Large intestine (tissue), 12 donors: ENCODE measurements at places on chromosomes 1 and 21. TPM values are rescaled to one million over a fixed set of nuclear protein-coding genes. Genes with fewer than 3 reads are reported as not detected.
A peak's percentile ranks its signal among the peaks of the same experiment; 100 is the strongest.

VANGL2 gene
- 18.8 TPM for polyA plus RNA-seq

BTBD8 gene
- polyA plus RNA-seq = 8.6 TPM

DNALI1 gene
- 40.6 TPM for polyA plus RNA-seq

MSH4 gene
- 0.24 TPM for polyA plus RNA-seq

DNA sequence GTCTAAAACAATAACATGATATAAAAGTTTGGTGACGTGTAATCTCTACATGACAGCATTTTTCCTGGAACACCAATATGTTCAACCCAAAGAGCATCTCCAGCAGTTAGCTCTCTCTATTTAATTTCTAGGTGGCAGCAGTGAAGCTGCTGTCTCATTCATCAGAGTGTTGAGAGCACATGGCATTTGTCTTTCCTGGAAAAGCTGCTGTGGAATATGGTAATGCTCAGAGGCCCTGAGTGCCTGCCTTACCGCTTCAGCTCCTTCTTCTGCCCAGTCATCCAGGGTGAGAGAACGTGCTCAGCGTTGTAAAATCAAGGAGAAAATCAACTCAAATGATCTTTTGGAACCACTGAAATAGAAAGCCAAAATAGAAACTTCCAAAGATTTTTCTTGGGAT lies 640.7 kb downstream of the ADGRL2 start:
- no peak for DNase-seq

GRCh38 chr1:160811147-160811546 lies 15.2 kb downstream of the LY9 start:
- DNase-seq = no peak

- no peak for DNase-seq
Measured at GRCh38 chr1:27885114-27885528, 12.8 kb downstream of the THEMIS2 start.

GRCh38 chr1:170694172-170694926 lies 30.4 kb downstream of the PRRX1 start:
- DNase-seq = no peak

DNA sequence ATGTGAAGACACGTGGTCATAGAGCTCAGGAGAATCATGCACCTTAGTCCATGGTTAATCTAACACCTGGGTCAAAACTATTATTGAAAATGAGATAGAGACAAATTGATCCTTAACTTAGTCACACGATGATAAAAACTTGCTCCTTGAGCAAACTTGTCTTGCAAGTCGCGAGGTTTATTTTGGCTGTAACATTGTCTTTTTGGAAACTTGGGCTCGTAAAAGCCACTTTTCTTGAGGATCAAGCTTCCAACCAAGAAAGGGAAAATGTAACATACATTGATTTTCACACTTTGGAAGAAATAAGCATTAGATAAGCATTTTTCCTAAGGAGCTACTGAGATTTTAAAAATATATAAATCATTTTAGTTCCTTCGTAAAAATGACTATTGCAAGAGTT lies 19.9 kb upstream of the CENPF start:
- DNase-seq = no peak

DNA sequence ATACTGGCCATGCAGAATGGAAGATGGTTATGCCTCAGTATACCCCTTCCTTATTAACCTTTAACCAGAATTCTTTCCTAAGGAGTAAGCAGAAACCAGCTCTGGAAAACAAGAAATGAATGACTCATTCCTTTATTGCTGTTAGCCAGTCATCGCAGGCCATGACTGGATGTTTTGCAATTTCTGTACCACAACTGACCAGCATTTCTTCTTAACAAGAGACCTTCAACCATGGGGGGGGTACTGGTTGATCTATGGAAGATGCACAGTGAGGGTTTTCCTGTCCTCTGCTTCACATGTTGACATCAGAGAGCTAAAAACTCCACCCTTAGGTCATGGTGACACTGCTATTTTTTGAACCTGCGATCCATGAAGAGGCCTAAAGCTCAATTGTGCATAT lies 28.0 kb upstream of the RNF2 start:
- DNase-seq = peak; percentile 81

- DNase-seq = no peak
Measured at GRCh38 chr1:32848354-32849063, 22.2 kb downstream of the FNDC5 start.

GRCh38 chr1:204289280-204289679 lies 70.4 kb downstream of the PLEKHA6 start:
- no peak for DNase-seq

DNA sequence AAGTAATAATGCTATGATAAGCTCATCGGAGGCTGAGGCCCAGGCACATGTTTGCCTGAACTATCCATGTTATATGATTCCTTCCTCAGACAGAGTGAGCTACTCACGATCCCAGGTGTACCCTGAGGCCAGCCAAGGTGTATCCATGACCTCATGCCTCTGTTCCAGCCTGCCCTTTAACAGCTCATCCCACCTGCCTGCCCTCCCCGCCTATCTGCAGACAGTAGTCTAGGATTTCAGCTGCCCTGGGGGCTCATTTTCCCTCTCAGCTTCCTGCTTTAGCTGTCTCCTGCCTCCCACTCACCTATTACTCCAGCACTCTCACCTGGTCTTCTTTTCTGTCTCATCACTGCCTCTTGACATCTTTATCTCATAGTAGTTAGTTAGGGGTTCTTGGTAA lies 1.9 kb upstream of the IL24 start:
- DNase-seq = peak; percentile 51

DNA sequence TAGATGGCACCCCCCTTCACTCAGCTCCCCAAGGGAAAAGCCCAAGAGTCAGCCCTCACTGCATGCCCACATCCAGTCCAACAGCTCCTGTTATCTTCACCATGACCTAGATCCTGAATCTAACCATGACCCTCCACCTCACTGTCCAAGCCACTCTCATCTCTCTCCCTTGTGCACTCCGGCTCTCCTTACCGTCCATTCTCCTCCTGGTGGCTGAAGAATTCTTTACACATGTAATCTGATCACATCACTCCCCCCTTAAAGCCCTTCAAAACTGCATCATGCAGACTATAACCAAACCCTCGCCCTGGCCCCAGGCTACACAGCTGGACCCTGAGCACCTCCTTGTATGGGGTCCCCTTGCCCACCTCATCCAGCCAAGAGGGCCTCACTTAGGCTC lies 14.0 kb upstream of the PAQR7 start:
- no peak for DNase-seq
